ENCODE measurements at places on chromosomes 4 and X. TPM values are rescaled to one million over a fixed set of nuclear protein-coding genes. Genes with fewer than 3 reads are reported as not detected.

DNA sequence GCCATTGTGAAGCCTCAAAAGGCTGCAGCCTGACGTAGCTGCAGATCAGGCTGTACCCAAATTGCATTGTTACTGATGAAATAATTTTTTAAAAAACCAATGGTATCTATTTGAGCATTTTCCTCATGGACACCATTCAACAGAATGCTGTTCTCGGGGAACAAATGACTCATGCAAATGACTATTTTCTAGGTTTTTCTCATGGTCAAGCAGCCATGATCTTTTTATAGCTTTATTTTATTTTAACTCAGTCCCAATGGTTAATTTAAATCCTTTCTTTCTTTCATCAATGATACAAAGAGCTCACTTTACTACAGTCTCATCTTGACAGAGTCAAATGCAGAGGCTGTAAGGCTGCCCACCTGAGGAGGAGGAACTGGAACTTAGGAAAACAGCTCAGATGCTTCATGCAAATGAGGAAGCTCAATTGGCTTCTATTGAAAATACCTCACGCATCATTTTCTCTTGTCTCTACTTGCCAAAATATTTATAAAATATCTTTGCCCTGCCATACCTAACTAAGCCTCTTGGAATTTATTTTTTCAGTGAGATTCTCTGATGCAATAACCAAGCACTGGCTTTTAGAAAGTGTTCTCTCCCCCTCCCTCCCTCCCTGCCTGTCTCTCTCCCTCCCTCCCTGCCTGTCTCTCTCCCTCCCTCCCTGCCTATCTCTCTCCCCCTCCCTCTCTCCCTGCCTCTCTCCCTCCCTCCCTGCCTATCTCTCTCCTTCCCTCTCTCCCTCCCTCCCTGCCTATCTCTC lies 81.0 kb downstream of the SORBS2 start:
- no peak for DNase-seq

Gene UGT2B15
- total RNA-seq: not detected

Gene CT55
- total RNA-seq: not detected

Gene PPP3CA
- 50.9 TPM for total RNA-seq

DNA sequence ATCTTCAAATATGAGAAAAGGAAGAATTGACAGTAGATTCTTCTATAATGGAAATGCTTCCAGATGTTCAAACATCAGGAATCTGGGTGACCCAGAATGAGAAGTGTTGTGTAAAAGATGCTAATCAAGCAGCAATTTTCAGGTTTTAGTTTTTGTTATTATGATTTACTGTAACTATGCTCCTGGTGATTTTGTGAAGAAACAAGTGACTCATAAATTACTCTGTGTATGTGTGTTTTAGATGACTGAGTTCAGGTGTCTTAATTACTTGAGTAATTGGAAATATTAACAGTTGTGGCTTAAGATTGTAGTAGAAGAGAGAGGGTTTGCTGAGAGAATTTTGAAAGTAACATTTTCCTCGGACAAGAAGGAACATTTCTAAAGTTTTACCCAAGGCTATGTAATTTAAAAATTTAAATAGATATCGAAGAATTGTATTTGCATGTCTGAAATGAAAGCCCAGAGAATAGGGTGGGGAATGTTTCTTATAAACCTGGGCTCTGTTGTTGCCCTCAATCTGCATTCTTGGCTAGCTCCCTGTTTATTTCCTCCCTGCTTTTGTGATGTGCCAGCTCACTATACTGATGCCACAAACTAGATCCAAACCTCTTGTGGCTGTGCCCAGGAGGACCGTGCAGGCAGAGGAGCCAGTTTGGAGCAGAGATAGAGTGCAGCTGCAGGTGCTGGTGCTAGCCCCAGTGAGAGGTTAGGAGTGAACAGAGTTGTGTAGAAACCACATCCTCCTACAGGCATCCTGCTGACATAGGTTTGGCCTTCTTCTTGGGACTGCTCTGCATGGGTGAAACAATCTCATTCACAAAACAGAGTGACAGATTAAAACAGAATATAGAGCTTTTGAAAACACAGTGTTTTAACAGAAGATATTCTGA lies 25.4 kb upstream of the TNIP3 start:
- DNase-seq: peak; percentile 81

- no peak for DNase-seq
Observed at GRCh38 chr4:44132526-44132925, 316.1 kb downstream of the KCTD8 start.

GRCh38 chr4:140092094-140092851 lies 61.7 kb downstream of the MAML3 start:
- no peak for DNase-seq

Gene WAS
- 138 TPM for total RNA-seq

DNA sequence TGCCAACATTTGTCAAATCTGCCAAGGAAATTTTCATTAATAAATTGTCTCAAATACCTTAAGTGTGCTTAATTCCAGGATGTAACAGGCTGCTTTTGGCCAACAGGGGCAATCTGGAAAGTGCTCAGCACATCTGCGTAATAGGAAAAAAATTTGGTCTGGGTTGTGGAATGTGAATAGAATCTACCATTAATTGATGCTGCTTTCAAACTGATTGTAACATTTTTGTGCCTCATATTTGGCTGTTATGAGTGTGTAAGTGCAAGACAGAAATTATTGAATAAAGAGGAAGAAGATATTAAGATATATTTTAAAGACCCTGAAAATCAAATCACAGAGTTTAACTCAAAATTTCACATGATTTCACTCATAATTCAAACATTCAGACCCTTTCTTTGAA lies 41.1 kb downstream of the REELD1 start:
- DNase-seq: no peak

DNA sequence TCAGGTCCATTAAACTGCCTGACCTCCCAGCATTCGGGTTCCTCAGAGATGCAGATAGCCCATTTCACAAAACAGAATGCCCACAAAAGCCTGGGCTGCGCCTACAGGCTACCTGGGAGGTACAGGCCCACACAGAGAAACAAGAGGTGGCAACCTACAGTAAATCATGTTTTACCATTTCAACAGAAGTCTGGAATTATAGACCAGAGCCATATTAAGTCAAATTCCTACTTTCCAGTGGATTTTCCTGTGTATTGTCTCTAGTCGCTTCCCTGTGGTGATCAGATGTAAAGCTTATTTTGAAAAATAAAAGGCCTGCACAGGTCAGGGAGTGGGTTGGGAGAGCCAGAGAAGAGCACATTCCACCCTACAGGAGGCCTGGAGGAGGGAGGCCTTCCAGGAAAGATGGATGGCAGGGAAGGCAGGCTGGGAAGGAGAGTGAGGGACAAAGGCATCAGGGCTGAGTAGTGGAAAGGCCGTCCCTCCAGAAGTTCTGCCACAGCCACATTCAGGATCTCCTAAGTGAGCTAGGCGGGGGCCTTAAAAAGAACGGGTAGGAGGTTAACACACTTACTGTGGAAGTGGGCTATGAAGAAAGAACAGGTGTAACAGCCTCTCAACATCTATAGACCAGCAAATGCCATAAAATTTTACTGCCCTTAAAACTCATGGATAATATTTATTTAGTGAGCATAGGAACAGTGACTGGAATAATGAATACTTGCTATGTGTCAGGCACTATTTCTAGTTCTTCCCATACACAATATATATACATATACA lies 19.0 kb upstream of the USO1 start:
- DNase-seq: no peak

GRCh38 chr4:55172694-55173287 lies 47.4 kb upstream of the KDR start:
- no peak for DNase-seq

DNA sequence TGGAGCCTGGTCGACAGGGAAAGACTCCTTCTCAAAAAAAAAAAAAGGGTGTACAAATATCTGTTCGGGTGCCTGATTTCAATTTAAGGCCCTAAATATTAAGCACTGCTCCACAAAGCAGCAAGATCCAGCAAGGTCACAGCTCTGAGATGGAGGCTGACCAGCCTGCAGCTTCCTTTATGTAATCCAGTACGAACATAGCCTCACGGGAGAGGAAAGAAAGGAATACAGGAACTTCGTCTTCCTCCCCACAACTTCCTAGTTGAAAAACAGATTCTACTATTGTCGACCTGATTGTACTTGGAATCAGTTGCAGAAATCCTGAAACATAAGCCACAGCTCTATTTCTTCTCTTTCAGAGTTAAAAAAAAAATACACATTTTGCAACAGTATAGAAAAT lies 53.5 kb upstream of the TBC1D9 start:
- no peak for DNase-seq

- no peak for DNase-seq
Observed at GRCh38 chr4:7158081-7158750, 34.1 kb upstream of the SORCS2 start.

GRCh38 chrX:14411326-14411725 lies 118.0 kb upstream of the GLRA2 start:
- DNase-seq: no peak

GRCh38 chr4:152901205-152901604 lies 34.9 kb upstream of the FHDC1 start:
- no peak for DNase-seq

DNA sequence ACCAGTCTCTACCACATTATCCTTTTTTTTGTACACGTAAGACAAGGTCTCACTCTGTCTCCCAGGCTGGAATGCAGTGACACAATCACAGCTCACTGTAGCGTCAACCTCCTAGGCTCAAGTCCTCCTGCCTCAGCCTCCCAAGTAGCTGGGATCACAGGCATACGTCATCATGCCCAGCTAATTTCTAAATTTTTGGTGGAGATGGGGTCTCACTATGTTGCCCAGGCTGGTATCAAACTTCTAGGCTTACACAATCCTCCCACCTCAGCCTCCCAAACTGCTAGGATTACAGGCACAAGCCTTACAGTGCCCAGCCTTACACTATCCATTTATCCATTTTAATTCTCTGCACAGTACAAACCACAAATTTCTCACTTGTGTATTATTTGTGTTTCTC lies 58.0 kb downstream of the CLOCK start:
- no peak for DNase-seq

- DNase-seq: no peak
Observed at GRCh38 chrX:15170927-15171326, 99.0 kb downstream of the ASB9 start.

Gene RAB33A
- 38.8 TPM for total RNA-seq

DNA sequence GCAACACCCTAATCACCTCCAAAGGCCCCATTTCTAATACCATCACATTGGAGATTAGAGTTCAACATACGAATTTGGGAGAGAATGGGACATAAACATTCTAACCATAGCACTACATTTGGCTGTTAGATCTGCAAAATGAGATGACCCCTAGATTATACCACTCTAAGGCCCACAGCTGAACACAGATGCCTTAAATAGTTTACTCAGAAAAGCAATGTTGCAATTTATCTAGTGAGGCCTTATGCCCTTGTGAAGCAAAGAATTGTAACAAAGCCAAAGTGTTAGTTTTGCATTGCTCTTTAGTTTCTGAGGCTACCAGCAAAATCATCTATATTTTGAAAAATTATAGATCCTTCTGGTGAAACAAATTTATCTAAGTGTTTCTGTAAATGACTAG lies 31.6 kb upstream of the ARHGEF6 start:
- DNase-seq: no peak

Gene CCSER1
- 0.16 TPM for total RNA-seq

Gene NPY2R
- total RNA-seq: not detected

GRCh38 chr4:177453116-177453515 lies 10.9 kb upstream of the AGA start:
- DNase-seq: no peak

Gene XPNPEP2
- total RNA-seq: 1.0 TPM

- no peak for DNase-seq
Observed at GRCh38 chr4:73798842-73799241, 37.6 kb upstream of the CXCL6 start.

DNA sequence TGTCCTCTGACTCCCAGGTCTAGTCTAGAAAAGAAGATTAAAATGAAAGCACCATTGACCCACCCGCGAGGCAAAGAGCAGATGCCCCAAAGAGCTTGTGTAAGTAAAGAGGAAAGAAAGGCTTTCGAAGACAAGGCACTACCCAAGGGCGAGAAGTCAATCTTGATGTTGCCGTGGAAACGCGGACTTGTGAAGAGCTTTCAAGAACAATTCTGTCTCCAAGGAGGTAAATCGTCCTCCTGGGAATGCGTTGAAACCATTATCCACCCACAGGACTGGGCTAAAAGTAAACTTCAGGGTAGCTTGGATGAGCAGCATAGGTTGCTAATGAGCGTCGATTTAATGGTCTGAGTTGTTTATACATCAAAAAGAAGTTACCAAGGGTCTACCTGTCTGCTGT lies 189.3 kb downstream of the DHRSX start:
- no peak for DNase-seq

- no peak for DNase-seq
Observed at GRCh38 chrX:128622296-128622695, 570.1 kb upstream of the ACTRT1 start.

Gene ENPEP
- total RNA-seq: 0.93 TPM

DNA sequence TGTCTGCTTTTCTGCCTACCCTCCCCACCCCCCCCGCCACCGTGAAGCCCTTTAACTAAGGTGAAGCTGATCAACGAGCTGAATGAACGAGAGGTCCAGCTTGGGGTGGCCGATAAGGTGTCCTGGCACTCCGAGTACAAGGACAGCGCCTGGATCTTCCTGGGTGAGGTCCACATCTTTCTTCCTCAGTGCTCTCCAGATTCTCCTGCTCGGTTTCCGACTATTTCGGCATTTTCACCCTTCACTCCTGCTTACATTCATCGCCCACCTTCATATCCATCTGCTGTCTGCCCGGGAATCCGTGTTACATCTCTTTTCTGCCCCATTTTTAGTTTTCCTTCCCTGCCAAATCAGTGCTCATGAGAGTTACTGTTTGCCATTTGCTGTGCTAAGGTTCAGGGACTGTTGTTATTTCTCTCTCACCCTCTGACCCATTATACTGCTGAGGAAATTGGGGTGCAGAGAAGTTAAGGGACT lies 459 bp downstream of the RBMX2 start:
- DNase-seq: no peak

GRCh38 chr4:69531251-69531650 lies 35.5 kb upstream of the UGT2B4 start:
- no peak for DNase-seq

Gene SLC16A2
- total RNA-seq: not detected

Gene DGAT2L6
- not detected for total RNA-seq

- DNase-seq: no peak
Observed at GRCh38 chr4:101415962-101416361, 68.6 kb upstream of the PPP3CA start.

DNA sequence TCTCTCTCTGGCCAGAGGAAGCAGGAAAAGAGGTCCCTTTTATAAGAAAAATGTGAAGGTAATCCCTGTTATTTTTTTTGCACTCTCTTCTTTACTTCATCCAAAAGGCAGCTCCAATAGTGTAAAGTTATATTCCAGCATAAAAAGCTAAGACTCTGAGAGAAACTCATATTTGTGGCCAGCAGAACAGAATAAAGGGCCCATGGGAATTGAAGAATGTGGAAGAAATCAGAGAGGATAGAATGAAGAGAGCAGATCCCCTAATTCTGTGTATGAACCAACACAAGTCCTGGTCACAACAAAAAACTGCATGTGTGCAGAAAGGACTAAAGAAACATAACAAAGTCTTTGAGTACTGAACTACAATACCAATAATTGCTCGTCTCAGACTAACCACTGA lies 22.3 kb downstream of the RPS6KA6 start:
- DNase-seq: no peak

Gene ADGRL3
- total RNA-seq: not detected

- DNase-seq: no peak
Observed at GRCh38 chr4:83150653-83151330, 36.3 kb upstream of the PLAC8 start.
